ENCODE measurements at places on chromosomes 2 and 18.

- peak; percentile 16 for DNase-seq
Observed at GRCh38 chr2:7119132-7119835, 202.1 kb downstream of the RNF144A start.

GRCh38 chr2:235876099-235876679, 292.0 kb downstream of the GBX2 start:
- DNase-seq: no peak

GRCh38 chr18:8841781-8842485, 136.6 kb downstream of the MTCL1 start:
- DNase-seq: peak; percentile 59

GRCh38 chr18:62751341-62751821, 36.0 kb downstream of the PHLPP1 start:
- peak; percentile 64 for DNase-seq

DNA sequence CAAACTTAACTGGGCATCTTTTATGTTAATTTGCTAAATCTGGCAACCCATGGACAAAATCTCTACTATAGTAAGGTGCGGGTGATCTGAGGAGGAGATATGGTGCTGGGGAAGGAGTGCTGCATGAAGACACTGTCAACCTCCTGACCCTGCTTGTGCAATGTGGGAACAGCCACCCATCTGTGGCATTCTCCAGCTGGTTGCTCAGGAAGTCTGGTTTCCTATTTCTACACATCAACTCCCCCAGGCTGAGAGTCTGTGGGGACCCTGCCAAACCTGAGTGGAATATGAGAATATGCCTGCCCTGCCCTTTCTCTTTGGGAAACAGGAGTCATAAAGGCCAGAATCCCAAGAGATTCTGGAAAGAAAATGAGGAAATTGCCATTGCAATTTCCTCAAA, 60.1 kb upstream of the PAX3 start:
- DNase-seq: peak; percentile 6

DNA sequence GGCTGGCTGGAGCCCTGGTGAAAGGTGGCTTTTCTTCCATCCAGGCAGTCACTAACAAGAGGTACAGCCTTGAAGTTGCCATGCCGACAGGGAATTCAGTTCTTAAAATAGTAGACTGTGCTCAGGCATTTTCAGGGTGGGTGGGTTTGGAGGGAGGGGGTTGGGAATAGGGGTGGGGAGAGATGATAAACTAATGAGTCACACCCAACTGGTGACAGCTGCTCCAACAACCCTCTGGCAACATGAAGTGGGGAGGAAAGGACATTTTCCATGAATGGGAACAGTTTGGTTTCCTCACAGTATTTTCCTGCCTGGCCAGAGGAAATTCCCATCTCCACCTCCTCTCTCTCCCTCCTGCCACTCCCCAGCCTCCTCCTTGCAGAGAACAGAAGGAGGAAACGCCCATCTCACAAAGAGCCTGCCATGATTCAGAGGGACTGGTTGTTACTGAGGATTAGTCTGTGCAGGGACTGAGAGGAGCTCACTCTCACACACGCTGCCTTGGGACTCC, 113.0 kb upstream of the SLC1A4 start:
- DNase-seq: peak; percentile 87

DNA sequence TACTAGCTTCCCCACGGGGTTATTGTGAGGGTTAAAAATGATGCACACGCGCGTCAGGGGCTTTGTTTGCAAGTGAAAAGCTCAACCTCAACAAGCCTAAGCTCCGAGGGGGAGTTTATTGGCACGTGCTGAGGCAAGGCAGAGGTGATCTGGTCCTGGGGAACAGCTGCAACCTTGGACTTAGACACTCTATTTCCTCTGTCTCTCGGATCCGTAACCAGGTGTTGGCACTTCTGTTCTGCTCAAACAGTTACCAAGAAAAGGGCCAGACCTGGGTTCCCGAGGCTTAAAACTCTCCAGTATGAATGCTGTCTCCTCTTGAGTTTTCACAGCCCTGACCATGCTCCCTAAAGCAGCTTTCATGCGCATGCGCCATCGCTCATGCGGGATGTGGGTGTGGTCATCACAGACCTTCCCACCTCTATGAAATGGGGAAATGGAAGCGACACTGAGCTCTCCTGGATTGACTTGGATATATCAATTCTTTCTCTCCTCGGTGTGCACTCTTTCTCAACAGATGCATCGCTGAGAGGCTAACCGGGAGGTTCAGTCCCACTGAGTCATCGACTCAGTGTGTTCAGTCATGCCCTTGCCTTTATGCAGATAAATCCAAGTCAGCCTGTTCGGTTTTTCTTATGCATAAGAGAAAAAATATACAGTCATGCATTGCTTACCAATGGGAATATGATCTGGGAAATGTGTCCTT, 19.9 kb upstream of the RAB31 start:
- no peak for DNase-seq

Measured in EH (cell line).